Effector CD4-positive, alpha-beta T cell (primary cell): ENCODE measurements at places on chromosomes 12 and 14.

DNA sequence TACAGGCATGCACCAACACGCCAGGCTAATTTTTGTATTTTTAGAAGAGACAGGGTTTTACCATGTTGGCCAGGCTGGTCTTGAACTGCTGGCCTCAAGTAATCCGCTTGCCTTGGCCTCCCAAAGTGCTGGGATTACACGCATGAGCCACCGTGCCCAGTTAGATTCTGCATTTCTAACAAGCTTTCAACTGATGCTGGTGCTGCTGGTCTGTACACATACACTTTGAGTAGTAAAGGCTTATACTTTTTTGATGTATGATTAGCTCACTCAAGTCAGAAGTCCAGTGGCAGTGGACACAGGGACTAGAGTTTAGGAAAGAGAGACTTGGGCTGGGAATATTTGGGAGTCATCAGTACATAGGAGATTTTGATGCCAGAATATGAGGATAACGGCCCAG is 2.2 kb upstream of the TBC1D15 start:
- no peak for DNase-seq

DNA sequence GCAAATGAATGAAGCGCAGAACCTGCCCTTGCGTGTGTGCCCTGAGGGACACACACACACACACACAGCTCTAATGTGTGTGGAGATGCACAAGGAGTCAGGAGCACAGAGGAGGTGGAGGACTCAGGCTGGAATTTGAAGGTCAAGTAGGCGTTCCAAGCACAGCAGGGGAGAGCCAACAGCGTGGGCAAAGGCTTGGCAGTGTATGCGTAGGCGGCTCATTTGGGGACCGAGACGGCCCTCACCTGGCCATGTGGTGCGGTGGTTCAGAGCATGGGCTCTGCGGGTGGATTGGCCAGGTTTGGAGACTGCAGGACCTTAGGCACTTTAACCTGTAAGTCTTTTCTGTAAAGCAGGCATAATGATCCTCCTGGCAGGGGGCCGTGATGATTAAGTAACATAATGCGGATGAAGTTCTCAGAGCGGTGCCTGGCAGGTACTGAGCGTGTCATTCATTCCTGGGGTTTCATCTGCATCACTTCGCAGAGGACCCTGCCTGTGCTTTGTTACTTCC is 69.5 kb upstream of the SLC24A4 start:
- no peak for DNase-seq

- no peak for DNase-seq
These were observed 90.7 kb upstream of the ATP2B1 start for GRCh38 chr12:89799316-89799715.

GRCh38 chr12:52637299-52637698 is 14.7 kb downstream of the KRT2 start:
- DNase-seq = no peak

- DNase-seq = no peak
These were observed 380.1 kb upstream of the TMEM132C start for GRCh38 chr12:127886827-127887226.

- DNase-seq = no peak
These were observed 2.6 kb downstream of the PPP2R5C start for GRCh38 chr14:101763941-101764709.

DNA sequence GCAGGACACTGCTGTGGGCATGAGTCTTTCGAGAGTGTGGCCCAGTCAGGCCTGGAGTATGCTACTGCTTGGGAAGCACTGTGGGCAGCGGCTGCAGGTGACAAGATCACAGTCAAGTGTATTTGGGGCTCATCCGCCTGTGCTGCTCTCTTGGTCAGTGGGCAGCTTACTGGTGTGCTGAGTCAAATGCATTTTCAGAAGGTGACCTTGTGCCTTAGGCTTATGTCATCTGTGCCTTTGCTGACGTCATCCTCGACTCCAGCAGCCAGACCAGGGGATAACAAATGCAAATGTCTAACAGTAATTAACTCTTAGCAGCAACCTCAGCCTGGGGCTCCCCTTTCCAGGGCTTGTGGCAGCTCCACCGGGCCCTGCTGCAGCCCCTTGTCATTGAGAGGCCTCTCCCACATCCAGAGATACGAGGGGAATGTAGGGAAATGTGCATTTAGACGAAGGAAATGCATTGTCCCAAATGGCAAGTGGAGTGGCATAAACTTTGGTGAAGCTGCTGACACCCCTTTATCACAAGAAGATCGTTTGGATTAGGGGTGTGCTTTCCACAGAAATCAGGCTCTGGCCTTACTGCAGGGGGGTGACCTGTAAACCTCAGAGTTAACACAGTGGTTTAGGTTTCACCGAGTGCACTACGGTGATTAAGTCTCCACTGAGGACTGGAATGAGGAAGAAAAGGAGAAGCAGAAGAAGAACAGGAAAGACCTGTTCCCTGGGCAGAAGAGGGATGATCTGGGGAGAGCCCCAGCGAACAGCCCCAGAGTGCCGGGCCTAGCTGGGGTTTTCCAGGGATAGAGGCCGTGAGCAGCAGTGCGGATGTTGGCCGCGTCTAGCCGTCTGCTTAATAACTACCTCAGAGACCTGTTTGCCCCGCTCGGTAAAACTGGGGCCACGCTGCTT is 39.7 kb downstream of the PSMA6 start:
- no peak for DNase-seq

GRCh38 chr14:56338674-56339073 is 220.5 kb downstream of the PELI2 start:
- DNase-seq = no peak

GRCh38 chr14:56129092-56129491 is 10.9 kb downstream of the PELI2 start:
- DNase-seq = no peak

- DNase-seq = no peak
These were observed 3.8 kb downstream of the ETV6 start for GRCh38 chr12:11653215-11653753.

DNA sequence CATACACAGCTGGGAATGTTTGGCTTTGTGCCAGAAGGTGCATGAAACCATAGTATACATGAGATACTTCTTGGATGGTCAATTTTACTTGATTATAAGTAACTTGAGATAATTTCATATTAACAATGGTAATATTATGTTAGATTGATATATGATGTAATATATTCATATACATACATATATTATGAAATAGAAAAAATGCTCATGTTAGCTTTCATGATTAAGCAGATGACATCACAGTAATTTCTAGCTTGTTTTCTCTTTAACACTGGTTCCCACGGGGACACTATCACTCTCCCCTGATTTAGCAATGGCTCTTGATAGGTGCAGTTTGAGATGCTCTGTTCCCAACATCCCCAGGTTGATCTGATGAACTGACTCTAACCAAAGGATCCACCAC is 35.4 kb upstream of the NTF3 start:
- no peak for DNase-seq

- DNase-seq = no peak
These were observed 43.8 kb downstream of the LRCOL1 start for GRCh38 chr12:132566516-132567131.

- DNase-seq = no peak
These were observed 1.7 kb downstream of the RDH16 start for GRCh38 chr12:56955631-56956256.

DNA sequence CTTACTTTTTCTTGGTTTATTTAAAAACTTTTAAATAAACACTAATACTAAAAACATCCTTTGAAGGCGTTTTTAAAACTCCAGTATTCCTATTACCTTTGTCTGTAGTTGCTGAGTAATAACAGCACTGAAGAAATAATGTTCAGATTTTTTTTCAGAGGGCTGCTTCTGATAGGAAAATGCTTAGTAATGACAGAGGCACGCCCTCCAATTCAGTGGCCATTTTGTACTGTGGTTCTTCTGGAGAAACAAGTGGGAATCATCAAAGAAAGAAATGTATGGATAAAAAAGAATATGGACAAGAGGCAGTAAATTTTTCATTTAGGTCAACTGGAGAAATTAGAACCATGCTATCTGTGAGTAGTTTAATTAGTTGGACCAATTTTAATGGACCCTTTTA is 13.6 kb downstream of the VEZT start:
- DNase-seq = no peak

- DNase-seq = no peak
These were observed 3.1 kb downstream of the EMP1 start for GRCh38 chr12:13199592-13199991.

DNA sequence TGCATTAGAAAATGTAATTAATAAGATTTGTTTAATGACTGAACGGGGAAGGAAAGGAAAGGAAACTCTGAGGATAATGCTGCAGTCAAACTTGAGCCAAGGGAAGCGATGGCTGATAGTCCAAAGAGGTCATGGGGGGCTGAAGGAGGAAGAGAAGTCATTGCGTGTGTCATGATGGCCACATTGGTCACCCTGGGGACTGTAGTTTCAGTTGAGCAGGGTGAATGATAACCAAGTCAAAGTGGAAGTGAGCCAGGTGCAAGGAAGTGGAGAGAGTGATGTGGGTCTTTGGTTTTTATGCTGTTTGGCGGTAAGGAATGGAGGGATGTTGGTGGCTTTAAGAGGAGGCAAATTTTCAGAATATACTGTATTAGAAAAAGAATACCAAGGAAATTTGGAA is 21.6 kb downstream of the C12orf75 start:
- DNase-seq = no peak

DNA sequence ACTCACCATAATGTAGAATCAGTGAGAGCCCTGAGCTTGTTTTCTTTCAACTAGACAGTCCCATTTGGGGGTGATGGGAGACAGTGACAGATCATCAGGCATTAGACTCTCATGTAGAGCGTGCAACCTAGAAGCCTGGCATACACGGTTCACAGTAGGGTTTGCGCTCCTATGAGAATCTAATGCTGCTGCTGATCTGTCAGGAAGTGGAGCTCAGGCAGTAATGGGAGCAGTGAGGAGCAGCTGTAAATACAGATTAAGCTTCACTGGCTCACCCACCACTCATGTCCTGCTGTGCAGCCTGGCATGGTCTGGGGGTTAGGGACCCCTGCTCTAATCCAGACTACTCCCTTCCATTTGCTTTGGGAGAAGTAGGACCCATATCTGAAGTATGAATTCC is 55.6 kb downstream of the FNTB start:
- DNase-seq = no peak

DNA sequence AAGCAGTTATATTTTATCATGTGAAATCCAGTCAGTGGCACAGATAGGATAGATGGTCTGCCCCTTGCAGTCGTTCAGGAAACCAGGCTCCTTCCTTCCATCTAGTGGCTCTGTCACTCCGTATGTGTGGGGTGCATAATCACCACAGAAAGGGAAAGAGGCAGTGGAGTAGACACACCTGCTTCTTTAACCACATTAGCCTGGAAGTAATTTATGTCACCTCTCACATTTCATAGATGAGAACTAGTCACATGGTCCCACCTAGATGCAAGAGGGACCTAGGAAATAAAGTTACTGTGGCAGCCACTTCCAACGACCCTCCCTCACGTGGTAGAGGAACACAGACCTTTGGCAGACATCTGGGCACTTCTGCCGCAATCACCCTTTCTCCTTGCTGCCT is 14.2 kb upstream of the RNU6-8 start:
- DNase-seq = no peak

DNA sequence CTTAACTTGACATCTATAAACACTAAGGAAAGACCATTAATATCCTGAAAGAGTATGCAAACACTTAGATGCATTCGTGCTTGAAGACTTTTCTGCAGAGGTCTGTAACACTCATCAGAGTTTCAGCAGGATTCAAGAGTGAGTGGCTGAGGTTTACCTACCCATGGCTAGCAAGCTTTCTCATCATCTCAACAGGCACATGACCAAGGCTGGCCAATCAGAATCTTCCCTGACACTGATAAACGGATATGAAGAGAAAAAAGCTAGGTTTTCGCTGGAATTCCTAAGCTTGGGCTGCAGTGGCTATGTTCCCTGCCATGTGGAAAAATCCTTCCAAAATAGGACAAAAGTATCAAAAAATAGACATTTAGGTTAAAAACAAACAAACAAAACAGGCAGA is 162.1 kb upstream of the USP15 start:
- no peak for DNase-seq

DNA sequence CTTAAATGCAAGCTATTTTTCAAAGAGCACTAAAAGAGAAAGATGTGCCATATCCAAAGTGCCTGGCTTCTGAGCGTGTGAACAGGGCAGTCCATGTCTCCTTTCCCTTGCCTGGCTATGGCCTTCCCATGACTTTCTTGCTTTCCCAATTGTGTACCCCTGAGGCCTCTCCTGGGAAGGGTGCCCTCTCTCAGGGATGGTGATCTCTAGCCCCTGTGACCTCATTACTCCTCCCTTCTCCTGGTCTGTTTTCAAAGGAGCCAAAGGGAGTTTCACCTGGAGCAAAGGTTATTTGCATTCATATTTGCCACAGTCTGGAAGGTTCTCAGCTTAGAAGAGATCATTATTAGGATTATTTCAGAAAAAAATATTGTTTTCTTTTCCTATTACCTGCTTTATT is 429.4 kb upstream of the TMTC1 start:
- no peak for DNase-seq

DNA sequence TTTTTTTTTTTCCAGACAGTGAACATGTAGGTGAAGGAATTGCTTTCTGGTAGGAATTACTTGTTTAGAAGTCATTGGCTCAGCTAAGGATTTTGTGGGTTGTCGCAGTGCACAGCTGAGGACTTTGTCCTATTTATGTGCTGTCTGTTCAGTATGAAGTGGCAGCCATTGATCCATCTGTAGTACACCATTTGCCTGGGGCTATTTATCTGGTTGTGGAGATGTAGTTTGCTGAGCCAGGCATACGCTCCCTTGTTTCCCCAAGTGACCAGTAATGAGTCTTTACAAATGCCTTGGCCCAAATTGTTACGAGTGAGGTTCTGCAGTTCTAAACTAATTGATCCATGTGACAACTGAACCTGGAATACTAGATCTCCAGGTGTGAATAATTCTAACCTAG is 140.1 kb downstream of the NRXN3 start:
- no peak for DNase-seq

DNA sequence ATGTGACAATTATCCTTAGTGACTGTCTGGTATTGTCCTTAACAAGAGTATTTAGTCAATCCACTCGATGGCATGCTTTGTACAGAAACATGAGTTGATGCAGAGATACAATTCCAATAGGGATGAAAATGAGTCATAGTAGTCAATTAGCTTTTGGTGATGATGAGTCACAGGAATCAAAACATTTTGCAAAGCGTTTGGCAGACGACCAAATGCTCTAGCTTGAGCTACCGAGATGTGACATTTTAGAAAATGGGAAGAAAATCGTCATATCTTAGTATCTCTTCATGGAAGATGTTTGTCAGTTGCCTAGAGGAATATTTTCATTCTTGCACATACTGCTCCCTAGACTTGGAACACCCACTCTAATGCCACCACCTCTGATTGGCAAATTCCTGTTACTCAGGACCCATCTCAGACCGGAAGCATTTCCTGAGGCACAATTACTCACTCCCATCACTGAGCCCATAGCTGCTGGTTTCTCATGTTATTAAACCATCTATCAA is 95.0 kb downstream of the LMNTD1 start:
- DNase-seq = no peak

- no peak for DNase-seq
These were observed 18.1 kb downstream of the FAM186B start for GRCh38 chr12:49587174-49587908.

GRCh38 chr14:69052181-69052601 is 73.1 kb upstream of the ACTN1 start:
- DNase-seq = no peak

GRCh38 chr12:124463341-124463921 is 104.0 kb downstream of the NCOR2 start:
- no peak for DNase-seq
